SW 1271 (cell line): ENCODE measurements at places on chromosomes 7 and 10.

GRCh38 chr7:70406186-70406949, 725.6 kb upstream of the GALNT17 start:
- no peak for DNase-seq

GRCh38 chr7:97149843-97150242, 32.3 kb downstream of the SDHAF3 start:
- DNase-seq = no peak

DNA sequence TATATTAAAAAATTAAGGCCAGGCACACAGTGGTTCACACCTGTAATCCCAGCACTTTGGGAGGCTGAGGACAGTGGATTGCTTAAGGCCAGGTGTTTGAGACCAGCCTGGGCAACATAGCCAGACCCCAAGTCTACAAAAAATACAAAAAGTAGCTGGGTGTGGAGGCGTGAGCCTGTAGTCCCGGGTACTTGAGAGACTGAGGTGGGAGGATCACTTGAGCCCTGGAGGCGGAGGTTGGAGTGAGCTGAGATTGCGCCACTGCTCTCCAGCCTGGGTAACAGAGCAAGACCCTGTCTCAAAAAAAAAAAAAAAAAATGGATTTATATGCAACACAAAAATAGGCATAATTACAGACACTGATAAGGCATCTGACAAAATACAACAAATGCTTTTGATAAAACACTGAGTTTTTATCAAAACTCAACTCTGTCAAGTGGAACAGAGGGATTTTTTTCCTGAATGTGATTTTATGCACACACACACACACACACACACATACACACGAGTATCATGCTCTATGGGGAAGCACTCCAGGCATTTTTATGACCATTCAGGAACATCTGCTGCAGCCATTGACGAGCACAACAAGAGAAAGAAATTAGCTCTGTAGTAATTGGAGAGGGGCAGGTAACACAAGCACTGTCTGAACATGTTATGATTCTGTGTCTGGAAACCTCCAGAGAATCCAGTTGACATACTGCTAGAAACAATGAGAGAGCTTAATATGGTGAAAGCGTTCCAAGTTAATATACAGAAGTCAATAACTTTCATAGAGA, 193.1 kb downstream of the WDR37 start:
- no peak for DNase-seq

- DNase-seq = no peak
These were observed 234.3 kb downstream of the SH2D4B start for GRCh38 chr10:80771902-80772555.

DNA sequence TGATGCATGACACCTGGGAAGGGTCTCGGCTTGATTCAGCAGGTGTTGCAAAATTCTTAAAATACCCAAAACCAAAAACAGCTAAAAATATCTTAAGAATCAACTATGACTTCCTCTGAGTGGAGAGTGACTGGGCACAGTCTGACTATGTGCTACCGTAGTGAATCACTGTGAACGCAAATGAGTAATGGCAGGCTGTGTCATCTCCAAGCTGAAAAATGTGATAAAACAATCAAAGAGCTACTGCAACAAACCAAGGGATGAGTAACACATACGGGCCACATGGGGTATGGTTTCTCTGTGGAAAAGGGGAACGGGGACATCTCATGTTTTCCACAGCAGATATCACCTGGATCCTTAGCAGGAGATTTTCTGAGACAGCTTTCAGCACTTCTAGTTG, 127.5 kb downstream of the ABCA13 start:
- no peak for DNase-seq

GRCh38 chr10:129532838-129533237, 65.8 kb downstream of the MGMT start:
- no peak for DNase-seq

DNA sequence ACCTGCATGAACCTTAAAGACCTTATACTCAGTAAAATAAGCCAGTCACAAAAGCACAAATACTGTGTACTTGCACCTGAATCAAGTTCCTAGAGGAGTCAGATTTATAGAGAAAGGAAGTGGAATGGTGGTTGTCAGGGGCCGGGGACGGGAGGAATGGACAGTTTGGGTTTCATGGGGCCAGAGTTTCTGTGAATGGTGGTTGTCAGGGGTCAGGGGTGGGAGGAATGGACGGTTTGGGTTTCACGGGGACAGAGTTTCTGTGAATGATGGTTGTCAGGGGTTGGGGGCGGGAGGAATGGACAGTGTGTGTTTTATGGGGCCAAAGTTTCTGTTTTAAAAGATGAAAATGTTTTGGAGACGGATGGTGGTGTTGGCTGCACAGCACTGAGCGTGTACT, 260.0 kb upstream of the MKI67 start:
- no peak for DNase-seq

- DNase-seq = no peak
These were observed 144.5 kb downstream of the REEP3 start for GRCh38 chr10:63665670-63666134.

GRCh38 chr7:159034394-159034793, 110.3 kb downstream of the VIPR2 start:
- DNase-seq = no peak

- DNase-seq = no peak
These were observed 60.5 kb downstream of the PPP1R17 start for GRCh38 chr7:31747553-31747952.

DNA sequence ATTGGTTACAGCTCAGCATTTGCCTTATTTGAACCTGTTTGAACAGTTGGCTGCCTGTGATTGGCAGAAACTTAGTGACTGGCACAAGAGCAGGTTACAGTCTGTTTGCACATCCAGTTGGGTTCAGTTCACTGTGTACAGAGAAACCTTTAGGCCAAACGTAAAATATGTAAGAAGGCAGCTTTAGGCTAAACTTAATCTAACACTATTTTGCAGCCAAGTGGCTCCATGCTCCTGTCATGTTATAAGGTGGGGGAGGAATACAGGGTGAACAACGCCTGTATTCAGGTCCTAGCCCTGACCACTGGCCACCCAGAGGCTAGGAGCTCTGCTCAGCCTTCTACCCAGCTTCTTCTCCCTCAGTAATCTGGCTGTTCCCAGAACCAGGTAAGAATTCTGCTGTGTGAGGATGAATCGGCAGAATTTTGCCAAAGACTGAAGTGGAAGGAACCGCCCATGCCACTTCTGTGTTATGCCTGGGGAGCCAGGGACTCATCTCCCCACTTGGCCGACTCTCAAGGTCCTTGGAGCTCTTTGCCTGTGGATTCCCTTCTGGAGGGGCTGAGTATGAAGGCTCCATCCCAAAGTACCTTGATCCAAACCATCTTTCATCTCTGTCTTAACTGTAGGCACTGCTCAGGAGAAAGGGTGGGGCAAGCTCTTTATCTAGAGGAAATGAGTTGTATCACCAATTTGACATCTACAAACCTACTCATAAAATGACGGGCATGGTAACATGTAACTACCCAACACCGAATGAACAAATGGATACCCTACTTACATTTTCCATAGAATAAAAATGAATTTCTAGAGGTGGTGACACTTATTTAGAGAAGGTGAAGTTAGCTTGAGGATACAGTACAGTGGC, 164.4 kb upstream of the NAMPT start:
- no peak for DNase-seq

GRCh38 chr7:22622116-22622785, 104.7 kb upstream of the IL6 start:
- DNase-seq = no peak

DNA sequence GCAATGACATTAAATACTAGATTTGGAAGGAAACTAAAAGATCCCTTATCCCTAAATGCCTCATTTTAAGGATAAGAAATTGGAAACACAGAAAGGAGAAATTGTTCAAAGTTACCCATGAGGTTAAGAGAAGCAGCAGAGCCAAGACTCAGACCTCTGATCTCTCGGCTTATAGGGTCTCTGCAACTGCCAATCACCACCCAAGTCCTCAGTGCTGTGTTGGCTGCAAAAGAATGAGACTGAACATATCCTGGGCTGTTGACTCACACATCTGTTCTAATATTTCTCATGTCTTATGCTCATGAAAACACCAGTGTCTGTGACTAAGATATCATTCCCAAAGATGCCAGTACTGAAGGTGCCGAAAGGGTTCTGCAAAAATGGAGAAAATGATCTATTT, 153.3 kb downstream of the XPNPEP1 start:
- no peak for DNase-seq

DNA sequence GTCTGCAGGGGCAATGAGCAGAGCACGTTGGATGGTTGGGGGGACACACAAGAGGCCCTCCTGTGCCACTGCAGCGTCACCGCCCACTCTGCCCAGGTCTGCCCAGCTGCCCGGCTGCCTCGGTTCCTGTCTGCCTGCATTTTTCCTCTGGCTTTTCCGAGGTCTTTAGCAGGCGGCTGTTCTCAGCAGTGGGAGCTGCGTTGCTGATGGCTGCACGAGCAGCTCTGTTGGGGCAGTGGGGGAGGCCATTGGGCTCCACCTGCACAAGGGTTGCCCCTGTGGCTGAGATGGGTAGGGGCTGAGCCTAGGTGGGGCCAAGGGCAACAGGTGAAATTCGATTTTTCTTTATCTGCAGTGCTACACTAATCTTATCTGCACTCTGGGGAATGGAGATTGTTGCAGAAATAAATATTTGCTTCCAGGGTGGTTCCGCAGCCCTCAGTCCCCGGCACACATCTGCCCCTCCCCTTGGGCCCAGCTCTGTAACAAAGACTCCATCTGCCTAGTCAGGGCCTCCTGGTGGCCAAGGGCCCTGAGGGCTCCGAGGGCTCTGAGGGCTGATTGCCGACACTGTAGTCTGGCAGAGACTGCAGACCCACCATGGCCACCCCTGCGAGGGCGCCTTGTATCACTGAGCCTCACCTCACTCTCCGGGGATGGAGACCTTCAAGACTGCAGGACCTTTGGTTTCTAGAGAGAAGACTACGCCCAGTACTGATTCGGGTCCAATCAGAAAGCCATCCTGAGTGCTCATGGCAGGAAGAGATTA, 141.7 kb upstream of the SHH start:
- DNase-seq = no peak

DNA sequence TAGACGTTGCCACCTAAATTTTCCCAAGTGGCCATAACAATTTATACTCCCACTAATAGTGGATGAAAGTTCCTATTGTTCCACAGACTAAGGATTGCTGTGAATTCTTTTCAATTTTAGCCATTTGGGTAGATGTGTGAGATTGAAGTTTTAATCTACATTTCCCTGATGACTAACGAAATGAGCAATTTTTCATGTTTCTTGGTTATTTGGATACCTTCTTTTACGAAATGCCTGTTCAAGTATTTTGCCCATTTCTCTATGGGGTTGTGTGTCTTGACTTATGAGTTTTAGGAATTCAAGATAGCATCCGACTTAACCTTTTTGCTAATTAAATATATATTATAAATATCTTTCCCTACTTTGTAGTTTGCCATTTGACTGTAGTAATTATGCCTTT, 16.4 kb upstream of the PRKG1 start:
- no peak for DNase-seq

GRCh38 chr7:44615149-44615611, 8.8 kb downstream of the OGDH start:
- no peak for DNase-seq

- DNase-seq = no peak
These were observed 223.4 kb downstream of the DOCK4 start for GRCh38 chr7:111982804-111983203.

GRCh38 chr7:139667377-139667776, 110.4 kb downstream of the HIPK2 start:
- DNase-seq = no peak

DNA sequence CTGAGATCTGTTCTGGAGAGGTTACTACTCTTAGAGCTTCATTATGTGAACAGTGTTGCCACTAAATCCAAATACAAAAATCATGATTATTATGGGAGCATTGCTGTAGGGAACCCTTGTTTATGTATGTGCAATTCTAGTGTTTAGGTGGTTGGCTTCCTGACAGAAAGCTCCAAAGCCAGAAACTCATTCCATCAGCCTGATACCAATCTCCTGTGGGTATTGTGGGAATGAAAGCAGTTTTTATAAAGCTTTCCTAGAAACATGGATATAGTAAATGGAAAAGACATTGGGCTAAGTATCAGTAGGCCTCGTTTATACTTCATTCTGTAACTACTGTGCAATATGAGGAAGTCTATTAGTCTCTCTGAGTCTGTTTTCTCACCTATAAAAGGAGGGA, 6.4 kb downstream of the SDK1 start:
- DNase-seq = no peak

DNA sequence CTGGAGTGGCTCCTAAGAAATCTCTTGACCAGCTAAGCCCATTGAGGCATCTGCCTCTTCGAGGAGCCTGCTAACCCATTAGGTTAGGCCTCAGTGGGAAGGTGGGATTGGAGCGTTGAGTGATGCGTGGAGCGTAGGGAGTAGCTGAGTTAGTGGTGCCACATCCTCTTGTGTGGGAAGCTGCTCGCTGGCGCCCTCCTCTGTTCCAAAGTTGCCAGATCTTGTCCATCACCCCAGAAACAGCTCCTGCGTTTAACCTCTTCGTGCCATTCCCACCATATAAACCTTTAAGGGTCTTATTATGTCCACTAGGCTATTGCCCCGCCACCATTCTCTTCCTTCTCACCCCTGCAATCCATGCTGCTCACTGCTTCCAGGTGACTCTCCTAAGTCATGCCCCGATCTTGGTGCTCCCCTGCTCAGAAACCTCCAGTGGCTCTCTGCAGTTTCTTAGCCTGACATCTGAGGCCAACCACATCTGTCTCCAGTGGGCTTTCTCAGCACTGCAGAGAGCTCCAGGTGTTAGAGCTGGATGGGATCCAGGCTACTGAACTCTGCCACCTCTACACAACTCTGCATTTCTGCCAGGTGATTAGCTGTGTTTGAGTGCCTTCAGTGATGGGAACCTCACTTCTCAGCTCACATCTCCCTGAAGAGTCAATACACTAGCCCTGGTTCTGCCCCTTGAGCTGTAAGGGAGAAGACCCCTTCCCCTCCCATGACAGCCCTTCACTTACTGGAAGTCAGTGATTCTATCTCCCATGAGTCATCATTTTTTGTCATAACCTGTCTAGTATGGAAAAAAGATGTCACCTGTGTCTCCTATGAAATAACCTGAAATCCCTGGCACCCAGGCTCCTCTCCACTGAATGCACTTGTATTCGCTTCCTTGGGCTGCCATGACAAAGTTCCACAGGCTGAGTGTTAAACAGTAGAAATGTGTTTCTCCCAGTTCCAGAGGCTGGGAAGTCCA, 65.0 kb upstream of the FGFR2 start:
- no peak for DNase-seq

GRCh38 chr7:98548971-98549370, 68.1 kb upstream of the NPTX2 start:
- DNase-seq = no peak
